ENCODE measurements at places on chromosomes 2 and 18. TPM values are rescaled to one million over a fixed set of nuclear protein-coding genes. Genes with fewer than 3 reads are reported as not detected.

DNA sequence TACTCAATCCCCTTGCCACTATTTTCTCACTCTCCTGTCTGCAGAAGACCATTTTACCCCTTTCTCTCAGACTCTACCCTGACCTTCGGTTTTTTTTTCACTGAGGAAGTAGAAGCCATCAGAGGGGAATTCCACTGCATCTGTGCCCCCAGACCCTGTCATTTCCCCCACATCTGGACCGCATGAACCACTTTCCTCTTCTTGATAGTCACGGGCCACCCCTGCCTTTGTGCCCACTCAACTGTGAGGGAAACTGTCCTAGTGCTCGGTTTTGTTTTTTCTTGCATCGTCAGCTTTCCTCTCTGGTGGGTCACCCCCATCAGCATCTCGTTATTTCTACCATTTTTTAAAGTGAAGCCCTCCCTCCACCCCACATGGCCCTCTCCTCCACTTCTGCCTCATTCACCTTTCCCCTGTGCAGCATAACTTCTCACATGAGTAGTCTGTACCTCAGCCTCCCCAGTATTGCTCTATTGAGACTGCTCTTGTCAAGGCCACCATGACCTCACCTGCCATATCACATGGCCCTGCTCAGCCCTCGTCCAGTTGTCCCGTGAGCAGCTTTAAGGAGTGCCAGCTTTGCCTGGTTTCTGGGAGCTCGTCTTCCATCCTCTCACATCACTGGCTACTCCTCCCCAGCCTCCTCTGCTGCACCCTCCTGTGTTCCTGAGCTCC is 32.4 kb downstream of the TMEM87B start:
- no peak for DNase-seq

DNA sequence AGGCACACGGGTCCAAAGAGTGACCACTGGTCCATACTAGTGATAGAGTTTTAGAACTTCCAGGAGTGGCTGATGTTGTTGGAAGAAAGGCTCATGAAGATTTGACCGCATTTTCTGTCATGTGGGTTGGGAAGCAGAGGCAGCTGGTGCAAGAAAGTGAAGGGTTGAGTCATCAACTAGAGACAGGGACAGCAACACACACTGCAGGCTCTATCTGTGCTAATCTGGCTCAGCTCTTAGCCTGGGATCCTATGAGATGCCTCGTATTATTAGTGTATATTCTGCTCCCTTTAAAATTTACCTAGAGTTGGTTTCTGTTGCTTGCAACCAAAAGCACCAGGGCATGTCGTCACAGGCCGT is 2.5 kb upstream of the SH3RF3 start:
- no peak for DNase-seq

GRCh38 chr2:15949126-15949525 is 8.8 kb downstream of the MYCN start:
- DNase-seq: no peak

- DNase-seq: no peak
These were observed 349.7 kb downstream of the SATB2 start for GRCh38 chr2:199108056-199108455.

GRCh38 chr2:187985923-187986322 is 305.8 kb upstream of the GULP1 start:
- no peak for DNase-seq

GRCh38 chr2:69703189-69703588 is 38.7 kb upstream of the ANXA4 start:
- no peak for DNase-seq

The VIL1 gene
- 1.5 TPM for total RNA-seq
